ENCODE measurements at places on chromosomes 11 and 22.

- DNase-seq, result peak; percentile 77
These were observed 27.3 kb downstream of the SLC1A2 start for GRCh38 chr11:35391922-35392688.

DNA sequence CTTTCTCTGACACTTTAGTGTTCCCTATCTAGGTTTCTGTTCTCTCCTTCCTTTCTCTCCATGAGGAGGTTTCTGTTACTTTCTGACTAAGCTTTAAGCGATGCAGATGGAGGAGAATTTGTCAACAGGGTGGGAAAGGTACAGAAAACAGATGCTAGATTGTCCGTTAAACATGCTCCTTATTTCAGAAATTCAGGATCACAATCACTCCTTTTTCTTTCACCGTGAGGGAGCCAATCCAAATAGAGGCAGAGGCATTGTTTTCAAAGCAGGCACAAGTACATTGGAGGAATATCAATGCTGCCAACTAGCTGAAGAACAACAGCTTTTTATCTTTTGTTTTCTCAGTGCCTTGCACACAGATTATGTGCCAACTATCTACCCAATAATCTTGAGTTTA lies 215.7 kb upstream of the FOLH1 start:
- no peak for DNase-seq

DNA sequence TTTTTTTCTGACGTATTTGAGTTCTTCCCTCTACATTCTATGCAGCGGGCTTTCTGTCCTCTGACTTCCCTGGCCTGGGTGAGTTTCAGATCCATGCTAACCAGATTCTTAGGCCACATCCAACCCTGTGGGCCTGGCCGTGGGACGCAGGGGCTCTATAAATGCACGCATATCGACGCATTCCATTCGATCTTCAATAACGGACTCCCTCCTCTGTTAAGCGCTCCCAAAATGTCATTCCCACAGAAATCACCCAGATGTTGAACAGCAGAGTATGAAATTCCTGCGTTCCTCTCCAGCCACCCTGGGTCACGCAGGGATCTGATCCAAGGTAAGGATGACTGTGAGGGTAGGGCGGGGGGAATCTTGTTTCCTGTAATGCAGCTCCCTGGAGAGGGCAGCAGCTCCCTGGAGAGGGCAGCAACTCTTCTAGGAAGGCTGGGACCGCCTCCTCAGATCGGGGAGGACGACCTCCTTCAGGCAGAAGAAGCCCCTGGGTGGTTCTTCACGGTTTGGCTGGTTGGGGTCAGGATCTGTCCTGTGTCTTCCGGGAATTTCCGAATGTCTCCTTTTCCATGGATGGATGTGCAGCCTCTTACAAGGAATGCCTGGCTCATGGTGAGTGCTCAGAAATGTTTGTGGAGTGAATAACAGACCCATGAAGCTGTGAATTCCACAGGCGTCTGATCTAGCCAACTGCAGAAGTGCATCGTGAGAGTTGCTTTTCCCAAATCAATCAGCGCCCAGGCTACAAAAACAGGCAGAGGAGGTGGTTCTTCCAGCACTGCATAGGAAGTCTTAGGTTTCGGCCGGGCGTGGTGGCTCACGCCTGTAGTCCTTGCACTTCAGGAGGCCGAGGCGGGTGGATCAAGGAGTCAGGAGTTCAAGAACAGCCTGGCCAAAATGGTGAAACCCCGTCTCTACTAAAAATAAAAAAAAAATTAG lies 12.2 kb downstream of the MRGPRD start:
- no peak for DNase-seq

DNA sequence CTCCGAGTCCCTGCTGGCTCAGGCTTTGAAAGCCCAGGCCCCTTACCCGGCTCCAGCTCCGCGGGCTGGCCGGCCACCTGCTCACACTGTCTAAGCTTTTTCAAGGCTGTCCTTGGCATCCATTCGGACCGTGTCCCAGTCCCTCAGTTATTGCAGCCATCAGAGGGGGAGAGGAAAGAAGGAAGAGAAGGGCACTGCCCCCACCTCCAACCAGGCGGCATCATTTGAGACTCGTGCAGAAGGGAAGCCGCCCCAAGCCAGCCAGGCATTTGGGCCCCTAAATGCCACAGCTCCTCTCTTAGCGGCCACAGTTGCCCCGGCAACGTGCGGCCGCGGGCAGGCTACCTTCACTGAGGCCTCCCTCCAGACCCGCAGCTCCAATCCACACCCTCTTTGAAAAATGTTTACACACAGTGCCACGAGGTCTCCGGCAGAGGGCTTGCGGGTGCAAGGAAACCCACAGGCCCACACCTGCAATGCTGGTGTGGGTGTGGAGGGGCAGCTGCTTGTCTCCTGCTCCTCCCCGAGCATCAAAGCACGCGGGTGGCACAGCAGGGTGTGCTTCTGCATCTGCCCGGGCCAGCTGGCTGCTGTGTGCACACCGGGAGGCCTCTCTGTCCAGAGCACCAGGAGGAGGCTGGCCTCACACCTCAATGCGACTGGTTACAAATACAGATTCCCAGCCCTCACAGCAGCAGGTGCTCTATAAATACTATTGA lies 124.4 kb downstream of the CTTN start:
- DNase-seq, result no peak

- DNase-seq, result no peak
These were observed 396 bp upstream of the CFAP300 start for GRCh38 chr11:102046841-102047240.

GRCh38 chr11:116114198-116114651 lies 610.0 kb upstream of the CADM1 start:
- DNase-seq, result no peak

- no peak for DNase-seq
These were observed 3.1 kb downstream of the HTR3B start for GRCh38 chr11:113907681-113908080.

GRCh38 chr11:121441521-121441920 lies 10.6 kb upstream of the SORL1 start:
- DNase-seq, result no peak

GRCh38 chr22:23179381-23180299 lies 669 bp upstream of the BCR start:
- DNase-seq, result no peak

DNA sequence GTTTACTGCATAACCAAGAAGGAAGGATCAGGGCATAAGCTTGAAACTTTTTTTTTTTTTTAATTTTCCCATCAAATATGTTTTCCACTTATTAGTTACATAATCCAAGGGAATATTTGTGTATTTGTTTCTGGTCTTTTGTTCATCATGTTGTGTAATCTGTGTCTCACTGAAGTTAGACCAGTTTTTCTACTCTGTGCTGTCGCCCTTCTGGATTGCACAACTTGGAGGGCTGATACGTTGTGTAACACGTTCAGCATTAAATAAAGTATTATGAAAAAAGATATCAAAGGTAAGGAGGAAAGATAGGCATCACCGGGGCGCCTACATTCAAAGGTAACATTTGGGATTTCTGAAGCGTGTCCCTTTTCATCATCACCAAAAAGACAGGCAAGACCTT lies 3.3 kb upstream of the E2F8 start:
- DNase-seq, result no peak

- DNase-seq, result no peak
These were observed 39.6 kb downstream of the BUD13 start for GRCh38 chr11:116733043-116733755.

DNA sequence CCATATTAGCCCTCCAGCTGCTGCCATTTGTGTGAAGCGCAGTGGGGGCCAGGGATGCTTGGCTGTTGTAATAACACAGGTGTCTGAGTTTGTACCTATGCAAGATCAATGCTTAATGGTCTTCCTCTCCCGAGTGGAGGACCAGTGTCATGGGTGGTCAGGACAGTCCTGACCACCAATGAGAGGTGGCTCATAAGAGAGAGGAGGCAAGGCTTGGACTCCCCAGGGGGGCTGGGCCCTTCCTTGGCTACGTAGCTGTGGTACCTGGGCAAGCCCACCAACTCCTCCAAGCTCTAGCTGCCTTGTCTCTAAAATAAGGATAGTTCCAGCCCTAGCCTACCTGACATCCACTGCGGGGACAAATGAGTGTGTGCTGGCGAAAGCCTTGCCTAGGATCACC lies 79.2 kb downstream of the OSBP2 start:
- no peak for DNase-seq

- DNase-seq, result no peak
These were observed 3.7 kb downstream of the POLR2F start for GRCh38 chr22:37957232-37957631.

GRCh38 chr11:125871391-125872137 lies 15.9 kb upstream of the HYLS1 start:
- no peak for DNase-seq

DNA sequence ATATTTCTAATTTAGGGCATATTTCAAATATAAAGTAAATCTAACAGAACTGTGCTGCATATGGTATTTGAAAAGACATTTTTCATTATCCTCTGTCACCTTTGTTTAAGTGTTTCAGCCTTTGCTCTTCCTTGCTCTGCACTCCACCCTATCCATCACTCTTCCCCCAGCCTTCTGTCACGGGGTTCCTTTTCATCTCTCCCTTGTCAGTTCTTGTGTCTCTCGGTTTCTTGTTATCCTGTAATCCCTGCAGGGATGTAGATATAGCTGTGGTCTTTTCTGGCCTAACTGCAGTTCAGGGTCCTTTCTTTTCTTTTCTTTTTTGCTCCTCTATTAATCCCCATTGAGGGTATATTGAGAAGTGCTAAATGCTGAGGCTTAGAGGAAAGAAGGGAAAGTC lies 261.9 kb downstream of the DCDC1 start:
- no peak for DNase-seq

DNA sequence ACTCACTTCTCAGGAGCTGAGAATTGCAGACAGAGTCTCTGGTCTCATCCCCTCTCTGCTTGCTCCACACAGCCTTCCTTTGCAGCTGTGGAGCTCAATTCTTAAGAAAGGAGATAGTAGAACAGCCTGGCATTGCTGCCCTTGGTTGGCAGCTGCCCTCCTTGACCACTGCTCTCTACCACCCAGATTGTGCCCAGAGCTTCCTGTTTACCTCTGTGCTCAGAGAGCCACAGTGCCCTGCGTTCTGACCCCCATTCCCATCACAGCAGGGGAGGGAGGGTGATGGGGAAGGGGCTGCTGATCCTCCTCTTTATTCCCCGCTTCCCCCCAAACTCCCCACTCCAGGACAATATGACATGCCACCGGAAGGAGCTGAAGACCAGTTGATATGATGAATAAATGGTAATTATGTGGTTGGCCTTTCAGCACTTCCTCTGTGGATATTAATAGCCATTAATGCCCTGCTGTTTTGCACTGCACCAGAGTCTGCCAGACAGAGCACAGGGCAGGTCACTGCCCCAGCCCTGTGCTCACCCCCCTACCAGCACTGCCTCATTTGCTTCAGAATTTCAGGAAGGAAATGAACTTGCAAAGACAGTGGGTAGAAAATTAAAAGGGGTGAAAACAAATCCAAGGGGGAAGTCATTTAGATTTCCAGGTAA lies 426.8 kb upstream of the CADM1 start:
- DNase-seq, result no peak

- no peak for DNase-seq
These were observed 841.4 kb downstream of the JRKL start for GRCh38 chr11:97231231-97231630.

GRCh38 chr11:97332271-97332670 lies 942.5 kb downstream of the JRKL start:
- DNase-seq, result no peak

DNA sequence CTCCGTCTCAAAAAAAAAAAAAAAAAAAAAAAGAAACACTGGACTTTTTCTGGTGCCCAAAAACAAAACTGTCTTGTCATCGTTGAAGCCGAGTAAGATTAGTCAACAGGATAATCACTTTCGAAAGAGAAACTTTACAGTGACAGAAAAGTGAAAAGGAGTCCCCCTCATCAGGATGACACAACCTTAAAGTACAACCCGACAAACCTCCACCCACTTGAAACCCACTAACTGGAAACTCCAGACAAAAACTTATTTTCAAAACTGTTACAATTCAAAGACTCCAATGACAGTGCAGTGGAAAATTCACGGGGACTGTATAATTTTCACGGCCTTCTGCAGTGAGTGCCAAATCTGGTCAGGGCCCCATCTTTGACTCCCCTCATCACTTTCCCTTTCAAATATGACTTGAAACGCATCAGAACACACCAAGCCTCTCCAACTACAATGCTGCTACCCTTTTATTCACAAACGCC lies 1.3 kb downstream of the DENND5A start:
- no peak for DNase-seq

- no peak for DNase-seq
These were observed 89.0 kb downstream of the ISX start for GRCh38 chr22:35154937-35155387.

- DNase-seq, result no peak
These were observed 82.6 kb downstream of the MICAL3 start for GRCh38 chr22:17941471-17942406.

DNA sequence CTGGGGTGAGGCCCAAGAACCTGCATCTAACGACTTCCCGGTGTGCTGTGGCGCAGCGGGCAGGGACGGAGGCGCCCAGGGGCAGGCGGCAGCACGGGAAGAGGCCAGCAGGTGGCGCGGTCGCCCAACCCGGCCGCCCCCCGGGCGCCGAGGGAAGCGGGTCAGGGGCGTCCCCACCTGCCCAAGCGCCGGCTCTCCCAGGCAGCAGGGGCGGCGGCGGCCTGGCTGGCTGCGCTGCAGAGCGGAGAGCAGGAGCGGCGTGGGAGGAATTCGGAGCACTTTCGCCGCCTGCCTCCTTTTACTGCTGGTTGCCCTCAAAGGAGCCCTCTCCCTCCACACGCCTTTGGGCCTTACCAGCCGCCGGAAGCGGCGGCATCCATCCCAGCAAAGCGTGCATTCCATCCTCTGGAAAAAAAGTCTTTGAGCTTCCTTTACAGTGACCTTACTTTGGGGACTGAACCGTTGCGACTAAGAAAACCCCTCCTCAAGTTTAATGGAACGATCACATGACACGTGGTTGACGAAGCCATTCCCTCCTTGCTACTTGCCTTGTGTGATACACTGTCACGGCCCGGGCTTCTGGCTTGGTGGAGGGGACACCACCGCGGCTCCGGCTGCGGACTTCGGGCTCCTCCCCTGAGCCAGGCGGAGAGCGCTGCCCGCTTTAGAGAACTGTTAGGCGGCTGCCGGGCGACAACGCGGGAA lies 106.8 kb upstream of the CLMP start:
- peak; percentile 23 for DNase-seq

DNA sequence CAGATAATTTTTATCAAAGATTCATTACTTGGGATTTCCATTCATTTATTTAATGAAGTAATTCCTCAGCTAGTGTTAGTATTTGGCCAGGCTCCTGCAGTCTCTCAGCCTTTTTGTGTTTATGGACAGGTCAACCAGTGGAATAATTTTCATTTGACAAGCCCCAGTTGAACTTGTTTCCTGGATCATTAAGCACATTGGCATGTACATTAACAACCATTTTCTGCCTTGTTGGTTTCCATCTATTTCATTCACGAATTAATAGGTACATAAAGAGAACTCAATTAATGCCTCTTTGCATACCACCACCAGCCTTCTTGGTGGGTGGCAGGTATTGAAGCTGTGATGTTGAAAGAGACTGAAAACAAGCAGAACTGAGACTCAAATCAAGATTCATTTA lies 745.2 kb downstream of the KCNA4 start:
- no peak for DNase-seq

- DNase-seq, result no peak
These were observed 14.0 kb downstream of the EP300 start for GRCh38 chr22:41106122-41106968.

- no peak for DNase-seq
These were observed 18.8 kb upstream of the ZBTB16 start for GRCh38 chr11:114040706-114041211.

All from stimulated activated CD8-positive, alpha-beta memory T cell treated with anti-CD3 and anti-CD28 coated beads, Interleukin-2, amount 100 ng/mL, for 1 hour (primary cell).